ENCODE measurements at places on chromosomes 7 and 10. TPM values are rescaled to one million over a fixed set of nuclear protein-coding genes. Genes with fewer than 3 reads are reported as not detected.
A peak's percentile ranks its signal among the peaks of the same experiment; 100 is the strongest.

- H3K36me3 ChIP-seq = no peaks in the 10 kb centered on the region
- no peak for DNase-seq
- no peak overlapping the region for H3K4me3 ChIP-seq
These were observed 92.9 kb upstream of the HDAC9 start for GRCh38 chr7:18402488-18403183.

GRCh38 chr7:121138262-121138933 is 149.9 kb downstream of the CPED1 start:
- DNase-seq = no peak
- no peak overlapping the region for H3K27ac ChIP-seq
- H3K4me3 ChIP-seq = no peak overlapping the region
- H3K4me1 ChIP-seq = no peaks in the 10 kb centered on the region
- no peaks in the 10 kb centered on the region for H3K27me3 ChIP-seq

GRCh38 chr7:74503943-74504342 is 50.2 kb downstream of the GTF2IRD1 start:
- H3K27ac ChIP-seq = no peak overlapping the region
- no peaks in the 10 kb centered on the region for H3K27me3 ChIP-seq
- peaks cover 8% of the 10 kb centered on the region for H3K4me1 ChIP-seq
- DNase-seq = no peak
- H3K36me3 ChIP-seq = peaks cover 6% of the 10 kb centered on the region
- no peak overlapping the region for H3K4me3 ChIP-seq

GRCh38 chr7:112556633-112557032 is 75.8 kb downstream of the LSMEM1 start:
- H3K36me3 ChIP-seq = no peaks in the 10 kb centered on the region
- H3K4me1 ChIP-seq = no peaks in the 10 kb centered on the region
- no peak overlapping the region for H3K27ac ChIP-seq
- H3K27me3 ChIP-seq = no peaks in the 10 kb centered on the region
- no peak for DNase-seq

Gene PAPOLB
- total RNA-seq = not detected

GRCh38 chr10:15232279-15232678 is 63.8 kb upstream of the NMT2 start:
- H3K27me3 ChIP-seq = no peaks in the 10 kb centered on the region
- no peak for DNase-seq
- H3K4me3 ChIP-seq = no peak overlapping the region
- no peaks in the 10 kb centered on the region for H3K36me3 ChIP-seq
- no peak overlapping the region for H3K27ac ChIP-seq

GRCh38 chr7:95623788-95624187 is 27.5 kb upstream of the PDK4 start:
- no peak overlapping the region for H3K27ac ChIP-seq
- H3K36me3 ChIP-seq = no peaks in the 10 kb centered on the region

DNA sequence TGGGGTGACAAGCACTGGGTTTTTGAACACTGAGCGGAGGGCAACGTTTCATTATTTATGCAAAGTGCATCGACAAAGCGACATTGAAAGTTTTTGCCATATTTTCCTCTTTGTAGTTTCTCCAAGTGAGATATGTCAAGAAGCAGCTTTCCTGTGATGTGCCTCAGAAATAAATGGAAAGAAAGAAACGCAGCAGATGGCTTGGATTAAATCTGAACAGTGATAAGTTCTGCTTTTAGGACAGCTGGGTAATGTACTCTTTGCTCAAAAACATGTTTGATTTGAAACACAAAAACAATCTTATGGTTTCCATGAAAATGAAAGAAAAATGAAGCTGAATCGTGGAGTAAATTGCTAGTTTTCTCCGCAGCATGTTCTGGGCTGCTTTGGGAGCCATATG is 166.3 kb downstream of the PTPRN2 start:
- no peaks in the 10 kb centered on the region for H3K36me3 ChIP-seq
- DNase-seq = no peak
- no peaks in the 10 kb centered on the region for H3K4me1 ChIP-seq
- H3K27ac ChIP-seq = no peak overlapping the region
- H3K4me3 ChIP-seq = no peak overlapping the region

DNA sequence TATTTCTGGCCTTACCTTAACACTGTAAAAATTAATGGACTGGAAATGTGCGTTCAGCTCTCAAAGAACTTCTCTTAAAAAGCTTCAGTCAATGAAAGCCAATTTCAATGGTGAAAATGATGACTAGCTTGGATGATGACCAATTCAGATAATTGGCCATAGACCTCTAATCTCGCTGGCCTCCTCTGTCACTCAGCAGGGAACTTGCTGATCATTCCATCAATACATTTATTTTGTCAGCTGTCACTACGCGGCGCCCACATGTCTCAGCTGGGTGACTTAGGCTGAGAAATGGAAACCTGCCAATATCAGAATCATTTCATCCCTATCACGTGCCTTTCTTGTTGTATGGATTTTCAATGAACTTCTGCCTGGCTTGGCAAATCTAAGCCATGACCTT is 673.0 kb upstream of the AUTS2 start:
- no peak overlapping the region for H3K27ac ChIP-seq
- H3K36me3 ChIP-seq = no peaks in the 10 kb centered on the region
- H3K4me1 ChIP-seq = no peaks in the 10 kb centered on the region
- H3K4me3 ChIP-seq = no peak overlapping the region
- no peak for DNase-seq

DNA sequence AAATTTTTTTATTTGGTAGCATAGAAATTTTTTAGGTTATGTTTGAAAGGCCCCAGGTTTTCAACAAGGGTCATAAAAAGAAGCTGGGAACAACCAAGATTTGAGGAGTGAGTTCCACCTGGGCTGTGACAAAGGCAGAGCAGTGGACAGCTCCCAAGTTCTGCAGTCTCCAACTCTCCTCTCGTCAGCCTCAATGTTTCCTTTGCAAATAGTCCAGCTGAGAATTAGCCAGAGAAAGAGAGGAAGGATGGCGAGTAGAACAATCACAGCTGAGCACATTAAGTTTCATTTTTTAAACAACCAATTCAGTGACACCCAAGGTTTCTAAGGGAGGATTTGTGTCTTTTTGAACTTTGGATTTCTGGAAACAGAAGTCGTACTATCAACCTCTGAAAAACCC is 143.2 kb downstream of the NRCAM start:
- no peaks in the 10 kb centered on the region for H3K36me3 ChIP-seq
- no peak for DNase-seq
- no peak overlapping the region for H3K4me3 ChIP-seq
- H3K4me1 ChIP-seq = no peaks in the 10 kb centered on the region
- no peak overlapping the region for H3K27ac ChIP-seq

DNA sequence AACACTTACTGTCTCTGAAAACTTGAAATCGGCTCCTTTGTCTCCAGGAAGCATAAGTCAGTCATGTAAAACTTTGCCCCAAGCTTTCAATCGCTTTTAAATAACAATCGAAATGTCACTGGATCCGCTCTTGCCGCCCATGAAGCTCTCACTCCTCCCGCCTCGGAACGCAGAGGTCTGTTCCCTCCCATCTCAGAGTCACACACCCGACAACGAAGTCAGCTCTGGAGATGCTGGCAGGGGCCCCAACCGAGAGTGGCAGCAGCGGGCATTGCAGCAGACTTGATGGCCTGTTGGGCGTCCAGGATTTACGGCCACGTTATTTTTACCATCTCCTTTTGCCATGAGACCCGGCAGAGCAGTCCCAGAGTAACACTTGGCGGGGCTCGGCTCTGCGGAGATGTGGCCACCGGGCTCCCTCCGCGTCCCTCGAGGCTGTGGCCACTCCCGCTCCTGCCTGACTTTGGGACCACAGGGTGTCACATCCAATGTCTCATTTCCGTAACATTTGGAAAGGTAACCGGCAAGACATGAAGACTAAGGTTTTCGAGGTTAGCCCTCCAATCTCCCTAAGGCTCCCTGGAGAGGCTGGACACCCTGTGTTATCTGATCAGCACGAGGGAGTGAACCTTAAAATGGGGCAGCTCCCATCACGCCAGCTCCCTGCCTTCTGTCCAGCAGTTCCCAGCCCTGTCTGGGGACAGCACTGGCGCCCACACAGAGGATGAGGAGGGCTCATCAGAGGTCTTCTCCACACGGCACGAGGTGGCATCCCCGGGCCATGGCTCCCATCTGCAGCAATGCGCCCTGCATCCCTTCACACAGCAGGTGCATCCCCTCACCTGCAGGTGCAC is 62.8 kb upstream of the ADGRA1 start:
- no peak overlapping the region for H3K4me3 ChIP-seq
- no peaks in the 10 kb centered on the region for H3K27me3 ChIP-seq
- no peaks in the 10 kb centered on the region for H3K36me3 ChIP-seq
- no peak for DNase-seq
- no peaks in the 10 kb centered on the region for H3K4me1 ChIP-seq

- H3K4me1 ChIP-seq = peaks cover 30% of the 10 kb centered on the region
- DNase-seq = no peak
- peak overlapping the region; percentile 91 for H3K4me3 ChIP-seq
- no peaks in the 10 kb centered on the region for H3K36me3 ChIP-seq
- H3K27me3 ChIP-seq = no peaks in the 10 kb centered on the region
- H3K27ac ChIP-seq = peak overlapping the region; percentile 92
These were observed 1.2 kb downstream of the CCM2 start for GRCh38 chr7:45001138-45001694.

DNA sequence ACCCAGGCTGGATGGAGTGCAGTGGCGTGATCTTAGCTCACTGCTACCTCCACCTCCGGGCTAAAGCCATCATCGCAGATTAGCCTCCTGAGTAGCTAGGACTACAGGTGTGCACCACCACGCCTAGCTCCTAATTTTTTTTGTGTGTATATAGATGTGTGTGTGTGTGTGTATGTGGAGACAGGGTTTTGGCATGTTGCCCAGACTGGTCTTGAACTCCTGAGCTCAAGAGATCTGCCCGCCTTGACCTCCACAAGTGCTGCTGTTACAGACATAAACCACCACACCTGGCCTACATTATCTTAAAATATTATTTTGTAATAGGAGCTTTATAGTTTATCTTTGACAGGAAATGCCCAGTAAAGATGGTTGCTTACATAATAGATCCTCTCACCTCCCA is 25.0 kb downstream of the FOXP2 start:
- no peaks in the 10 kb centered on the region for H3K4me1 ChIP-seq
- no peaks in the 10 kb centered on the region for H3K27me3 ChIP-seq
- no peak overlapping the region for H3K27ac ChIP-seq
- DNase-seq = no peak
- no peak overlapping the region for H3K4me3 ChIP-seq
- no peaks in the 10 kb centered on the region for H3K36me3 ChIP-seq

Gene PSD
- 6.4 TPM for total RNA-seq

Gene BEND7
- total RNA-seq = 16.2 TPM

GRCh38 chr10:13563481-13564445 is 23.0 kb upstream of the PRPF18 start:
- DNase-seq = no peak
- no peaks in the 10 kb centered on the region for H3K27me3 ChIP-seq
- H3K36me3 ChIP-seq = no peaks in the 10 kb centered on the region
- no peaks in the 10 kb centered on the region for H3K4me1 ChIP-seq
- no peak overlapping the region for H3K4me3 ChIP-seq
- no peak overlapping the region for H3K27ac ChIP-seq

DNA sequence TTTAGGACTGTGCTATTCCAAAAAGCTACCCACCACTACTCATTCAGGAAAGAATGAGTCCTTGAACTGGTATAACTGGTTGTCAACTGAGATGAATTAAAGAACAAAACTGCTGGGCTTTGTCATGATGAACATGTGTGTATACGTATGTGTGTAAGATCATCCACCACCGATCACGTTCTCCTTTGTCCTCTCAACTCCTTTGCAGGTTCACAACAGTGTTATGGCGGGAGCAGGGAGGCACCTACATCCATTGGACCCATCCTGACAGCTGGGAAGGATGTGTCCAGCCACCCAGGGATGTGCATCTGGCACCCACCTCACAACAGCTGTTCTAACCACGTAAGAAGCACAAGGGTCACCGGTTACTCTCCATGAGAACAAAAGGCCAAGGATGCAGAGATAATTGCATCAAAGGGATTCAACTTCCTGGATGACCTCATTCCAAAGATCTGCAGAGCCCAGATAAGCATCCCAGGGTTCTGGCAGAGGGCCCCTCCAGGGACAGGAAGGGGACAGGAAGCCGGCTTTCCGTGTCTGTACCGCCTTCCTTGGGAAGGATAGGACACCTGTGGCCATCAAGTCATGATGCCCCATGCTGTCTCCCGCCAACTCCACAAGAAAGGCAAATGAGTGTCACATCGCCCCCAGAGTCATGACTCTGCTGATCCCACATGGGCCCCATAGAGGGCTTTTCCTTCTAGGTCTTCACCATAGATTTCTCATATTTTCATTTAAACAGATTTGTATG is 66.1 kb downstream of the STEAP1B start:
- peak overlapping the region; percentile 30 for H3K27ac ChIP-seq
- no peak overlapping the region for H3K4me3 ChIP-seq
- H3K4me1 ChIP-seq = peaks cover 7% of the 10 kb centered on the region
- DNase-seq = no peak

Gene GIMAP6
- total RNA-seq = 21.4 TPM

DNA sequence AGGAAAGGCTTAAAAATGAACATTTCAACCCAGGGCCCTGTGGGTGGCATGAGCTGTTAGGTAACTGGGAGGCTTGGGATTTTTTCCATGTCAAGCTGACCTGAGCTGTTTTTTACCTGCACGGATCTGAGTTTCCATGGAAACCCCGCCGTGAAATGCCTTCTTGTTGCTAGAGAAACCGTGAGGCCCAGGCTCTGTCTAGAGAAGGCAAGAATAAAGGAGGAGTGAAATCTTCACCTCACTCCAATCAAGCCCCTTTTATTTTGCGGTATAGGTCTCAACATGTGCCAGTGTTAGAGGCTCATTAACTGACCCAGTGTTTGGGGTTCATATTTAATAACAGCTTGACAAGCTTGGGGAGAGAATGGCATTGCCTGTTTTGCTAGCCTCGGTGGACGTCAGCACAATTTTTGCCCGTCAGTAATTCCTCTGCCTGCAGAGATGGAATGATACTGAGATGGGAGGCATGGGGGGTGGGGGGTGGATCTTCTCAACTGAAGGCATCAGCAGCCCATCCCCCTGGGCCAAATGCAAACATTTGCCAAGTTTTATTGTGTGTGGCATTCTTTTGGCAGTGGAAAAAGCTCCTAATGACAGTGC is 48.9 kb upstream of the PDCD4 start:
- H3K27ac ChIP-seq = peak overlapping the region; percentile 87
- no peaks in the 10 kb centered on the region for H3K27me3 ChIP-seq
- peaks cover 85% of the 10 kb centered on the region for H3K4me1 ChIP-seq
- DNase-seq = no peak

Gene BHLHA15
- total RNA-seq = not detected
